Astrocyte of the hippocampus (primary cell): ENCODE measurements at places on chromosomes 3 and 15.

DNA sequence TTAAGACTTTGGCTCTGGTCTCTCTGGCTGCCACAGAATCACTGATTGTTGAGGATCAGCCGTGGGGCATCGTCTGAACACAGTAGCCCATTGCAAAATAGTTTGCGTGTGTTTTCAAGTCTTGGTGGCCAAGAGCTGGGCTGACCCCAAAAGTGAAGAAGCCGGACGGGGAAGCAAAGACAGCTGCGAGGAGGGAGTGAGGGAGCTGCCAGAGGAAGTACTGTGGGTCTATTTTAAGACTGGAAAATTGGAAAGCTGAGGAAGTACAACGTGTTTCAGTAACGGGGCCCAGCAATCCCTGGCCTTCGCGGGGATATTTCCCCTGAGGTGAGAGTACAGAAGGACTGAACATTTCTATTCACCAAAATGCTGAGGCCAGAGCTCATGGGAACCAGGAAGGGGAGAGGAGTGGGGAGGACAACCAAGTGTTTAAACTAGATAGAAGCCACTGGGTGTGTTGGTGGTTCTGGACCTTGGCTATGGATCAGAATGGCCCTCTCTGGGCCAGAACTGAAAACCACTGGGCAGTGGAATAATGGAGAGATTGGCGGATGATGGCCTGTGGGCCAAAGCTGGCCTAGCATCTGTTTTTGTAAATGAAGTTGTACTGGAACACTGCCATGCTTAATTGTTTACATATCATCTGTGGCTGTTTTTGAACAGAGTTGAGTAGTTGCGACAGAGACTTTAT, 34.1 kb upstream of the LIMD1 start:
- DNase-seq = no peak

DNA sequence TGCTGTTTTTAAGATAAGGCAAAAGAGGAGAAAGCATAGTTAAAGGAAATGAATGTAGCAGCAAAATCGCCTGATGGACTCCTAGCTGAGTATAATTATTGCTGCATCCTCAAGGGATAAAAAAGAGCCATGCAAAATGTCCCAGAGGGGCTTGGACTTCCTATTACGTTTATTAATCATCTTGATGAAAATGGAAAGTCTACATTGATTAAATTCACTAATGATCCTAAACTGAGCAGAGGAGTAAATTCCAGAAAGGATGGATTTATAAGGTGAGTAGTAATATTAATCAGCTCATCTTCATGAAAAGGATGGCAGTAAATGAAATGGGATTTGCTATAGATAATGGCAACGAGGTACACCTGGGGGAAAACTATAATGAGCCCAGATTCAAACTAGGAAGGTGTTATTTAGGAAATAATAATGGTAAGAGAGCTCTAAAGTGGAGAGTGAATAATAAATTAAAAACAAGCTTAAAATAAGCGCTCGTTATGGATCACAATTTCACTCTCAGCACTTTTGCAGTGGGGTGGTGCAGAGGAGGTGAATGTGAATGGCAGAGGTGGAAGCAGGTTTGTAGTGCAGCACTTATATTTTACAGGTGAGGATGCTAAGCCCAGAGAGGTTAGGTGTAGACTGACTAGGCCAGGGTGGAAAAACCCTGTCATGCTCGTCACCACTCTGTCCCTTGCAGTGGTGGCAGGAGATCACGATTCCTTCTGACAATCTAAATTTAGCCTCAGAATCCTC, 22.3 kb downstream of the IL5RA start:
- DNase-seq = no peak

DNA sequence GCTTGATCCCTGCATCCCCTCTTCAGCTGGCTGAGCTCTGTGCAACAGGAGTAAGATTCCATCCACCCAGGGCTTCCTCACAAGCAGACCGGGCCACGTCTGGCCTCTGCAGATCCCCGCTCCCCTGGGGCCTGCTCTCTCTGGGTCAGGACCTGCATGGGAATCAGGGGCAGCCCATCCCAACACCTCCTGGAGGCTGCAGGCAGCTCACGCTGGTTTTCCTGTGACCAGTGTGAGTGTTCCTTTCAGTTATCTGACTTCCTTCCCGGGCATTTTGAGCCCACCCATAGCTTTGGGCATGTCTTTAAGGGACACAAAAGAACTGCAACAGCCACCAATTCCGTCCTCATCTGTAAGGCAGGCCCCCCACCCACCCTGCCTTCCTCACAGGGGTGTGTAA, 16.3 kb downstream of the NUP210 start:
- DNase-seq = no peak

DNA sequence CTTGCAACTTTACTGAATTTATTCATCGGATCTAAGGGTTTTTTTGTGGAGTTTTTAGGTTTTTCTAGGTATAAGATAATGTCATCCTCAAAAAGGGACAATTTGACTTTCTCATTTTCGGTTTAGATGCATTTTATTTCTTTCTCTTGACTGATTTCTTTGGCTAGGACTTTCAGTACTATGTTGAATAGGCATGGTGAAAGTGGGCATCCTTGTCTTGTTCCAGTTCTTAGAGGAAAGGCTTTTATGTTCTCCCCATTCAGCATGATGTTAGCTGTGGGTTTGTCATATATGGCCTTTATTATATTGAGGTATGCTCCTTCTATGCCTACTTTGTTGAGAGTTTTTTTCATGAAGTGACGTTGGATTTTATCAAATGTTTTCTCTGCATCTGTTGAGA, 106.7 kb downstream of the FAM43A start:
- DNase-seq = no peak

GRCh38 chr3:69161587-69162307, 39.4 kb upstream of the LMOD3 start:
- DNase-seq = peak; percentile 65

- peak; percentile 10 for DNase-seq
Measured at GRCh38 chr3:158470944-158471638, 99.9 kb upstream of the MLF1 start.

GRCh38 chr3:183392186-183393034, 36.0 kb downstream of the MCF2L2 start:
- DNase-seq = no peak

DNA sequence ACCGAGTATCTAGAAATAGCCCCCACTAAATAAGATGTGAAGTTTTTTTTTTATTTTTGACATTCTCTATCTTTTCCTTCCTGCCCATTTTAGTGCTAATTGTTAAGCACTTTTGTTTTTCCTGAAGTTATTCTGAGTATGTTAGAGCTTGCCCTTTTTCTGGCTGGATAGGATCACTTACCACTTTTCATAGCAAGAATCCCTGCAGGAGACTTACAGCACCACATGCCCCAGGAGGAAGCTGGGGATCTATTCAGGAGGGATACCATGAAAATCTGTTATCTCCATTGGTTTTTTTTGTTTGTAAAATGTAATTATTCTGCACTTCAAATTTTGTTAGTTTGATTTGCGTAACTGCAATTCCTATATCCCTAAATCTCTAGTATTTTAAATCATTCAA, 968.4 kb downstream of the ZPLD1 start:
- DNase-seq = no peak

DNA sequence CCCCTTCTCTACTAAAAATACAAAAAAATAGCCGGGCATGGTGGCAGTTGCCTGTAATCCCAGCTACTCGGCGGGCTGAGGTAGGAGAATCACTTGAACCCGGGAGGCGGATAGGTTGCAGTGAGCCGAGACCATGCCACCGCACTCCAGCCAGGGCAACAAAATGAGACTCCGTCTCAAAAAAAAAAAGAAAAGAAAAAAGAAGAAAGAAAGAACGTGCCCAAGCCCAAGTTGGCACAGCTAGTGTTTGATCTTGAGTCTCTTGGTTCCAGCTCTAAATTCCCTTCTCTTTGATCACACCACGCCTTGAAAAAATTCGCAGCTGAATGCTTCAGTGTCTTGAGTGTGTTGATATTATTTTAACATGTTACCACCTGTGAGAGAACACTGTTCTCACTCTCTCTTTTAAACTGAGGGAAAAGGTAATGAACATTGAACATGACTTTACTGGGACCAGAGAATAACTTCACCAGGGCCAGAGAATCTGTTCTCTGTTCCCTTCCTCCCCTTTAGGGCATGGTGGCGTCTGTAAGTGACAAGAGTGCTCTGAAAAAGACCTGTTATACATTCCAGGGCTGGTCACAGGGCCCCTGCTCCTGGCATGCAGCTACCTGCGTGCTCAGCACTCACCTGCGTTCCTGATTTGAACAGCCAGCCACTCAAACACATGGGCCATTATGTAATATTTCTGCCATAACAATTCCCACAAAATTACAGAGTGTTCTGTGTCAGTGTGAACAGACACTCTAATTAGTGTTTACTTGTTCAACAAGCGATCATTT, 19.0 kb downstream of the SLCO3A1 start:
- DNase-seq = no peak

- DNase-seq = peak; percentile 94
Measured at GRCh38 chr15:58469432-58470353, 37.9 kb downstream of the LIPC start.

DNA sequence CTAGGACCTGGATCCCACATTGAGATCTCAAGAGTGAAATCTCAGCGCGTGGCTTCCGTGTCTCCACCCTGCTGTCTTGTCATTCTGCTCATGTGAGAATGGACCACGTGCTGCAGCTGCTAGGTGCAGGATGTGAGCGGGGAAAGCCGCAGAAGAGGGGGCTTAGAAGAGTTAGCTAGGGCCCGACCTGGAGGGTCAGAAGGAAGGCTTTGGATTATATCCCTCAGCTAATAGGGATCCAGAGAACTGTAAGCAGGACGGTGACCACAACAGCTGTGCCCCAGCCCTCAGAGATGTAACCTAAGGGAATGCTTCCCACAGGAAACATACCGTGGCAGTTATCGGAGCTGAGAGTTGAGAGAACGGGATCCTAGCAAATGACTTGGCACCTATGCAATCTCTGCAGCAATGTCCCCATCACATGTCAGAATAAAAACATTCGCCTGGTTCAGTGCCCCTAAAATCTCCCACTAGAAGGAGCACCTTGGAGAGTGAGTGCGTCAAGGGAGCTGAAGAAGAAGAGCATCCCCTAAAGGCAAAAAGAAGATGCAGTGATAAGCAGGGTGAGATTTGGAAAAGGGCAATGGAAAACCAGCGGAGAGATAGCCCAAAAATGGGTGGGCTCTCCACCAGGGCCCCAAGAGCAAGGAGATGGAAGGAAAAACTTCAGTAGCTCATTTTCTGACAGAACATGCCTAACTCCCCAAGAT, 76.9 kb upstream of the ST8SIA2 start:
- DNase-seq = no peak

DNA sequence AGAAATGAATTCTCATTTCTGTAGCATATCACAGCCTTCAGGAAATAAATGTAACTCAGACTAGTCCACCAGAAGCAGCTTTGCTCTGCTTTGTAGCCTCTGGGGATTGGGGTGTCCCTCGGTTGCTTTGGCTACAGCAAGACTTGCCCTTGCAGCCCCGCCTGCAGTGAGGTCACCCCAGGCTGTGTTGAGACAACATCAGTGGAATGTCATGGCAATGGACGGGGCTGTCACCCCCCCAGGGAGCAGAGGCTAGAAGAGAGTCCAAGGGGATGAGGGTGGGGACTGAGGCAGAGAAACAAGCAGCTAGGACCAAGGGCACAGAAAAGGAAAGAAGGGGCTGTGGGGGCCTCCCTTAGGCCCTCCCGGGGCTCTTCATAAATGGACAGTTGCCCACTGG, 854 bp downstream of the CLEC3B start:
- DNase-seq = peak; percentile 47

DNA sequence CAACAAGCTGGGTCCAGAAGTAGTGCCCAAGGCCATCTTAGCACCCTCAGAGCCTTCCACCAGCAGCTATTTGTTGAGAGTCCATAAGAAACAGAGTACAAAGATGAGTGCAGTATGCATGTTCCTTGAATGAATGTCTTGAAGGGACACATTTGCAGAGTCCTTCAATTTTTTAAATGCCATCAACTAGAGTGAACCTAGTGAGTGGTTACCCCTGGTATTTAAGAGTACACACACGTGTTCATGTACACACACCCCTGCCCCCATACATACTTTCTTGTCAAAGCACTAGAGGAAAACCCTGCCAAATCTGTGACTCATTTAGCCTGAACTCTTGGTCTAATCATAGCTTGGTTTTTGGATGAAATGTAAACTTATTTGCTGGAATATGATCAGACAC, 84.5 kb upstream of the GALNT15 start:
- peak; percentile 93 for DNase-seq

DNA sequence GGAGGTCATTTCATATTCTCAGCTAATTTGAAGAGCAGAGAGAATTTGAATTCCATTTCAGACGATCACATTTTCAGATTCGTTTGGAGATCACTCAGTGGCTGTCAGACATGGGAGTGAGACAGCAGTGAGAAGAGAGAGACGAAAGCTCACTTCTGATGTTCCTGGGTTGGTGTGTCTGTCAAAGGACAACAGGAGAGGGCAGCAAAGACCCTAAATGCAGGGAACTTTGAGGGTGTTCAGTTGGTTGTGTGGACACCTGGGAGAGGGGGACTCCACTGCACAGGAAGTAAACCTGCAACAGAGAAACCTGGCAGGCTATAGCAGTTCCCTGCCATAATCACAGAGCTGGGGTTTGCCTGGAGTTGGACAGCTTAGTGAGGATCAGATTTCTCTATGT, 675.1 kb downstream of the SQOR start:
- DNase-seq = no peak

DNA sequence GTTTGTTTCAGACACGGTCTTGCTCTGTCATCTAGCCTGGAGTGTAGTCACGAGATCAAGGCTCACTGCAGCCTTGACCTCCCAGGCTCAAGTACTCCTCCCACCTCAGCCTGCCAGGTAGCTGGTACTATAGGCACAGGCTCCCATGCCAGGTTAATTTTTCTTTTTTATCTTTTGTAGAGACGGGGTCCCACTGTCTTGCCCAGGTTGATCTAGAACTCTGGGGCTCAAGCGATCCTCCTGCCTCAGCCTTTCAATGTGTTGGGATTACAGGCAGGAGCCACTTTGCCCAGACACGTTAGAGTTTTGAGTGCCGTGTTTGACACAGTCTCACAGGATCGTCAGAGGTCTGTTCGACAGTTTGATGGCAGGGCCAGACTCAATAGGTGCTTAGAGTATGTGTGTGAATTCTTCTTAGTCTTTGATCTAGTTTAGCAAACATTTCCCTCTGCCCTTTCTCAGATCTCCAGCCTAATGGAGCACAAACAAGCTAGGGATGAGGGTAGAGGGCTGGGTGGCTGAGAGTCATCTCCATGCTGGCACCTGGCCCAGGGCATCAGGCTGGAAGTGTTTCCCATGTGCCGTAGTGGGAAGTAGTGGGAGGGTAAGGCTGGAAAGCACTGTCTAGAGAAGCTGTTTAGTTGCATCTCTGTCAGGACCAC, 66.1 kb upstream of the DLG1 start:
- DNase-seq = peak; percentile 52

- no peak for DNase-seq
Measured at GRCh38 chr15:89111961-89112340, 23.7 kb downstream of the ABHD2 start.

- DNase-seq = no peak
Measured at GRCh38 chr3:880371-880770, 212.5 kb upstream of the CNTN6 start.
